Foreskin melanocyte (primary cell): ENCODE measurements at places on chromosomes 5 and 9.

- no peak for DNase-seq
Observed at GRCh38 chr5:124054564-124054963, 542.6 kb downstream of the CSNK1G3 start.

- DNase-seq = no peak
Observed at GRCh38 chr5:170348137-170348633, 41.0 kb downstream of the KCNMB1 start.

DNA sequence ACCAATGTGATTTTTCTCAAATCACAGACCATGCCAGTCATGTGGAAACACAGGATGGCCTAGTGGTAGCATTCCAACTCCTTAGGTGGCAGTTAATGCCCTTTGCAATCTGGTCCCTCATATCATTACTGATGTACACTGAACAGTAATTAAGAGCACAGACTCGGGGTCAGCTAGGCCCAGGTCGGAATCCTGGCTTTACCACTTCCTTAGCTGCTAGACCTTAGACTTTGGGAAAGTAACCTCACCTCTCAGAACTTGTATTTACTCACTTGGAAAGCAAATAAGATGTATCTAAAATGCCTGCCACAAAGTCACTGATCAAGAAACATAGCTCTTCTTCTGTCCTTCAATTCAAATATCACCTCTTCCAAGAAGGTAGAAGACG, 112.8 kb downstream of the MAPKAP1 start:
- no peak for DNase-seq

DNA sequence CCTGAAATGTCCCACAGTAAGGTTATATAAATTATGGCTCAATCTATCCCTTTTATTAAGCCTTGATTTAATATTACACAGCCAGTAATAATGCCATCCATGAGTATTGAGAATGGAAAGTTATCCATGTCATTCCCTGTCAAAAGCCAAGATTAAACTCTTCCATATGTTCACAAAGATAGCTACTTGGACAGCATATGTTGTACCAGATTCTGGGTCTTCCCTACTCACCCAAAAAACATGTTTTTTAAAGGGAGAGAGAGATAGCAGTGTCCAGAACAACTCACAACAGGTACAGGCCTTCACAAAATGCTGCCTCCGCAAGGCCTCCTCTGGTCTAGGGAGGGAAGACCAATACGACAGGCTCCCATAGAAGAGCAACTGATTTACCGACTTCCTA, 15.4 kb downstream of the CDK5RAP2 start:
- DNase-seq = no peak

- no peak for DNase-seq
Observed at GRCh38 chr5:110687485-110687884, 39.0 kb downstream of the TMEM232 start.

DNA sequence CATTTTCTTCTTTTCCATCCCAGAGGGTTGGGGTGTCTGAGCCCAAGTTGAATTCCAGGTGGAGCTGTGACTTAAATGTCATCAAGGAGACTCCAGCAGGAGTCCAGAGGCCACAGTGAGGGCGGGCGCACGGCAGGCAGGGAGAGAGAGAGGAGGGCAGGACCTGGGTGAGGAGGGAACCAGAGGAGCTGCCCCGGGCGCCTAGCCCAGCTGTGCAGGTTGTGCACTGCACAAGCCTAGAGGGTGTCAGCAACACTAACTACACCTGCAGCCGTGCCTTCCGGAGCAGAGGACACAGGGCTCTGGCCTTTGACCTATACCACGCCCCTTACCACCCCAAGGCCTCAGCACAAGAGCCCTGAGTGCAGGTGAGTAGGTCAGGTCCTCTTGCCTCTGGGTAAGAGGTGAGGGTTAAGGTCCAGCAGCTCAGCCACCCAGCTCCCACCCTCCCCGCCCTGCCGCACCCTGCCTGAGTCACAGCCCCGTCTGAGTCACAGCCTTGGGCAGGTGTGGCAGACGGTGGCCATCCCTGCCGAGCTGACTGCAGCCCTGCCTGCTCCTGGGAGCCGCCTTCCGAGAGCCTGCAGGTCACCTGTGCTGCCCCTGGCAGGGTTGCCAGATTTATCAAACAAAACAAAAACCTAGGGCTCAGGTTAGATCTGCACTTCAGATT, 6.4 kb upstream of the AGPAT2 start:
- DNase-seq = no peak

DNA sequence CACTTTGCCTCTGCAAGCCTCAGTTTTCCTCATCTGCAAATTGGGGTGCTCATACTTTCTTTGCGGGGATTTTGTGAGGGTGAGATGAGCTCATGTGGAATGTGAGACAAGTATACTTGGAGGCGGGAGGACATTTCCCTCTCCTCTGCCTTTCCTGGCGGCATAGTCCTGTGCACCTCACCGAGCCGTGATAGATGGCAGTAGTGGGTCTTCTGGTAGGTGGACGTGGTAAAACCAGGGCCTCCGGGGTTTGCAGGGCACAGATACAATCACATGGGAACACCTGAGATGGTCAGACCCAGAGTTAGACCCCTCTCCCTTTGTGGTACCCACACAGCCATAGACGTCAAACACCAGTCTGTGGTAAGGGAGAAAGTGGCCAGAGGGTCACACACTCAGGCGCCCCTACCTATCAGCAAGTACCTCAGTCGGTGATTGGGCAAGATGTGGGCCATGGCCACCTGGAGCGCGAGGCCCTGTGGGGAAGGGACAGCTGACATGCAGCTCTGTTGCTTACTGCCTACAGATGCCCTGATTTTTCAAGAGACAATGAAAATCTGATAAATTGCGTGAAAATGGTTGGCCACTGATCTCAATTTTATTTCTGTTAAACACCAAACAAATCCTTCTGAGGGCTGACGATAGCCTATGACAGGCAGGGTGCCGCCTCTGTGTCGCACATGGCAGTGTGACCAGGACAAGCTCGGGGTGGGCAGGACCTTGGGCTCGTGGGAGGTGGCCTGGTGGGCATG, 9.9 kb downstream of the ERGIC1 start:
- DNase-seq = no peak
